ENCODE measurements at places on chromosomes 3 and 15. TPM values are rescaled to one million over a fixed set of nuclear protein-coding genes. Genes with fewer than 3 reads are reported as not detected.

PPIP5K1 gene
- total RNA-seq: 8.7 TPM

SLC22A14 gene
- total RNA-seq: not detected

ETV5 gene
- 26.1 TPM for total RNA-seq

LMAN1L gene
- not detected for total RNA-seq

TICRR gene
- total RNA-seq: 14.1 TPM

SLC26A6 gene
- 14.6 TPM for total RNA-seq

IL12A gene
- total RNA-seq: 0.94 TPM

TTC14 gene
- 16.2 TPM for total RNA-seq

CHL1 gene
- not detected for total RNA-seq

IGDCC3 gene
- 0.19 TPM for total RNA-seq

TMCO5A gene
- not detected for total RNA-seq

RBMS3 gene
- total RNA-seq: 0.48 TPM

TF gene
- 0.60 TPM for total RNA-seq

SLC28A2 gene
- total RNA-seq: not detected

KNL1 gene
- total RNA-seq: 3.8 TPM

ITIH3 gene
- not detected for total RNA-seq

GPR15 gene
- not detected for total RNA-seq

FSD2 gene
- total RNA-seq: 0.13 TPM

ARPP21 gene
- not detected for total RNA-seq

PLSCR2 gene
- total RNA-seq: not detected

PSMD2 gene
- total RNA-seq: 309 TPM

Data from A549 treated with ZK216348 at 1 μM for 4 hours (cell line).